Neuronal stem cell (in vitro differentiated cells): ENCODE measurements at places on chromosomes 5 and 9.

DNA sequence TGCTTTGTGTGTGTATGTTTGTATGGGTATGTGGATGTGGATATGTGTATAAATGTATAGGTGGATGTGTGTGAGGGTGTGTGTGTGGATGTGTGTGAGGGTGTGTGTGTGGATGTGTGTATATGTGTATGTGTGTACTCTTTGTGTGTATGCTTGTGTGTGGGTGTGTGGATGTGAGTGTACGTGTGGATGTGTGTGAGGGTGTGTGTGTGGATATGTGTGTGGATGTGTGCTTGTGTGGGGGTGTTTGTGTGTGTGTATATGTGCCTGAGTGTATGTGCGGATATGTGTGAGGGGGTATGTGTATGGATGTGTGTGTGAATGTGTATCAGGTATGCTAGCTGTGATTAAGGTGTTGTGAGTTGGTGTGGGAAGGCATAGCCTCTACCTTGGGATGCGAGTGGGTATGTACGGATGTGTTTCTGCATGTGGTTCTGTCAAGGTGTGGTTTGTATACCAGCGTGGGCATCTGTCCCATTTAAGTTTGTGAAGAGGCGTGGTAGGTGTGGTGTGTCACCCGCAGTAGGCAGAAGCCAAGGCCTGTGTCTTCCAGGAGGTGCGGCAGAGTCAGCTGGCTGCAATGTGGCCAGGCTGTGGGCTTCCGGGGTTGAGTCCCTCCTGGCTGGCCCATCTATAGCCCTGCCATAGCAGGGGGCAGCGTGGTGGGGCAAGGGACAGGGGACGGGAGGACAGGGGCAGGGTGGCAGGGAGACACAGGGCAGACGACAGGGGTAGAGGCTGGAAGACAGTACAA, 155.8 kb downstream of the DAB2IP start:
- DNase-seq = no peak

DNA sequence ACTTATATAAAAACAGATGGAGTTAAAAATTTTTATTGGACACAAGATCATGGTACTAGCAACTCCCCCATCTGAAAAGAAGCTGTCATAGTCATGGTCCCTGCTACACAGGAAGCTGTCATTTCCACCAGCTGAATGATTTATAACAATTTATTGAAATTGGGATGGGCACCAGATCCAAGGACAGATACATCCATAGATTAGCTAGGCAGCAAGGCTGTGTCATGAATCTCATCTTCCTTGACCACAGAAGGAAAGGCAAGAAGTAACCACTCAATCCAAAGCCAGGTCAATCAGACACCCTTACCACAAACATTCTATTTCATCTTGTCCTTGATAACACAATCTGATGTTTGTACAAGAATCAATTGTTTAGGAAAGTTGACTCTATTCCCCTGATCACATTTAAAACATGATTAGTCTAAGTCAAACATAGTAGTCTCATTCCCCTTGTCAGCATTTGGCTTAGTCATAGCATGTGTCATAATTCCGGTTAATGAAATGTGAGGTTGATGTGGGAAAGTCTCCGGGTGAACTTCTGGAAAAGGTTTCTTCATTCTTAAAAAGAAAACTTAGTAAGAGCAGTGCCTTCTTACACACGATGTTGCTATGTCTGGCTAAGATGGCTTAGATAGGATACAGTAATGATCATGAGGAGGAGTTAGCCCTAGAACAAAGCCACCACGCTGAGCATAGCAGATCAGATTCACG, 462.6 kb upstream of the PAPPA start:
- DNase-seq = no peak

DNA sequence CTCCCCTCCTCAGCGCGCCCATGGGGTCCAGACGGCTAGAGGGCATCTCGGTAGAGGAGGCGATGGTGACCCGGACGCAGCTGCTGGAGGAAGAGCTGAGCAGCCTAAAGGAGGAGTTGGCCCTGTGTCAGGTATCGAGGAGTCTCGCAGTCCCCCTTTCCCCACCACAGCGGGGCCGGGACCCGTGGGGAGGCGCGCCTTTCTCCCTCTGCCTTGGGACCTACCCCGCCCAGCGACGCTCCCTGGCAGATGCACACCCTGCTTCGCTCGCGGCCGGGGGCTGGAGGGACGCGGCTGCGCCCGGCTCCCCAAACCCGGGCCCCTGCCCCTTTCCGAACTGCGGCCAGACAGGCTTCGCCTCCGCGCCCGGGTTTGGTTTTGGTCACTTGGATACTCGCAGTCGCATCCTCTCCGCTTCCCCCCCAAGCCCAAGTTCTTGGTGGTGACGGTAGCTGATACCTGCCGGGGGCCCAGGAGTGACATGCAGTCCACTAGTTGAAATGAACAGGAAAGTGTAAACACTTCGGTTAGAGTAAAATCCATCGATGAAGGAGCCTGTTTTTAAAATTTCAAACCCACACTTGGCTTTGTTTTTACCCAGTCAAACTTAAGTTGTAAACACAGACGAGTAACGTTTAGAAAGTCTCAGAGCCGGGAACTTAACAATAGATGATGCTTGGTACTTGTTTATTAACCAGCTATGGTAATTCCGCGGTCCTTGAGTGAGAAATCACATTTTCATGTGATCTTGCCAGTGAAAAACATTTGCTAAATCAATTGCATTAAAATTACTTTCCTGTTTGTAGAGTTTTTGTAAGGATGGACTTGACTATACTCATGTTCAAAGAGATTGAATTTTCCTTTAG, 688 bp downstream of the CNTLN start:
- DNase-seq = peak; percentile 38

GRCh38 chr9:14402583-14402982, 88.6 kb upstream of the NFIB start:
- no peak for DNase-seq

DNA sequence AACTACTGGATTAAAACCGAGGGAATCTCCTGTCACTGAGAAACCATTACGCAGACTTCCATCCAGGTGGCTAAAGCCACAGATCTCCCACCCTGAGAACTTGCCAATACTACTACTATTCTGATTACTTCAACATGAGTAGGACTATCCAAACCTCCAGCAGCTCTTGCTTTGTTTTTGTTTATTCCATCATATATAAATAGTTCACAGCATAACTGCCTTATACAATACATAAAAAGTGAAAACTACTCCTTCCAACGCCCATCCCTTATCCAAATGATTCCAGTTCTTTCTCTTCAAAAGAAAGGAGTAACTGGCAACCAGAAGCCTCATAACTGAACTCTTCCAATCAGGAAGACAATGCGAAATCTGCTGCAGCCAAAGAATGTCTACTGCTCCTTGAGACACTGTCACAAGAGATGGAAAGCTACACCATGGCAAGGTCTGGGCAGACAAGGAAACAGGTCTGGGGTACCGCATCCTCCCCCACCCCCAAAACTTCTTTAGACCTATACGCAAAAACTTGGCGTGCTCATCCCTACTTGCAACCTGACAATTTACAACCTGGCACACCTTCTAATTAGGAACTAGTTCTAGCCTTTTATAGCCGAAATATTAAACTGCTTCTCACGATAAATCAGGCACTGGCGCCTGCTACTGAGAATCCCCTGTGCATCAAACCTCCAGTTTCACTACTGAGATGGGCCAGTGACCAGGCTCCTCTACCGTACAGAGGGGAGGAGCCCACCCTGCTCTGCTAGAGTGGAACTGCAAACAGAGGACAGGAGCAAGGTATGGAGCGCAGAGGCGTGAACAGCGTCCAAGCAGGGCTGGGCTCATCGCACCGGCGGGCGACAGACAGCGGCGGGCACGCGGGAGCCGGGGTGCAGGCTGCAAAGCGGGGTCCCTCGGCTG, 986 bp downstream of the PLPP1 start:
- peak; percentile 62 for DNase-seq

DNA sequence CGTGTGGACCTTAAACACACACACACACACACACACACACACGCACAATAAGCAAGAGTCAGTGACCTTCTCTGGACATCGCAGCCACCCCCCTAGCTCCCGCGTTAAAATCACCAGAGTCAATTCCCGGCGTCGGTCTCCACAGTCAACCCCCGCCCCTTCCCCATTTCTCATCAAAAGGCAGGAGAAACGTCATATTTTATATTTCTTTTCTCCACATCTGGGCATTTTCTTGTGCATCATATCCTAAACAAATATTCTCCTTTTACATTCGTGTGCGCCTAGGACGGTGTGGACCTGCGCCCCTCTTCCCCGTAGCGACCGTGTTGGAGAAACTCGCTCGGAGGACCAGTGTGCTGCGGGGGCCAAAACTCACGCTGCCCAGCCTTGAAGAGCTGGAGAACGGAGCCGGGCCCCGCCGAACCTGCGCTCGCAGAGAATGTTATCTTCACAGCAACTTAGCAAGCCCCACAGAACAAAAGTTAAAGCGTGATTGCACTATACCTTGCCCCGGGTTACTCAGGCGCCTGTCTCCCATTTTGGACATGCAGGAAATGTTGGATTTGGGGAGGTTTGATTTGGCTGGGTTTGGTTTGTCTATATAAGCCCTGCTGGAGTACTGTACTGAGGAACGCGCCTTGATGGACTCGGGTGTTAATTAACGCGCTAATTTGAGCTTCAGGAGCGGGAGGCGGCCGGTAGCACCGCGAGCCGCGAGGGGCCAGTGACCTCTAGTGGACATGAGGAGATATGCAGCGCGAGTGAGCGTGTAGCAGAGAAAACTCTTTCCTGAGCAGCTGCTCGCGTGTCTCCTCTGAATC, 192.4 kb downstream of the MEF2C start:
- no peak for DNase-seq

DNA sequence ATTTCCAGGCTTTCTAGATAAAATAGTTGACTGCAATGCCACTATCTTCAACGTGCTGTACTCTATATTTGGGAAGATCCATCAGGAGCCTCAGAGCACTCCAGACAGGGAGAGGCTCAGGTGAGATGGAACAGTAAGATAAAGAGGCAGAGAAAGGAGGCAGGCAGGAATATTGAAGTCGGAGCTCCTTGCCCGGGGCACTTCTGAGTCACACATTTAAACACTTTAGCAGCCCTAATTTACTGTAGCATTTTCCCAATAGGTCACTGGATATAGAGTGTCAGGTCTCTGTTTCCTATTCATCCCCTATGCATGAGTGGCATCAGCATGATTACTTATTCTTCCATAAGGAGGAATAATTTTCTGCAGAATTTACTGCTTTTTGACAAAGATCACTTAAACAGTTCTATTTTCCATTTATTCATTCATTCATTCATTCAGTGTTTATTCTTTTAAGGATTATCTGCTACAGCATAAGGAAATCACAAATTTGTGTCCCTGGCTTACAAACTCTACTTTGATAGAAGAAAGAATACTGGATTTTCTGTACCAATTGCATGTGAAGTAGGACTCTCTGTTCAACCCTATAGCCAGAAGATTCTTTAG, 170.7 kb downstream of the MAPKAP1 start:
- no peak for DNase-seq

DNA sequence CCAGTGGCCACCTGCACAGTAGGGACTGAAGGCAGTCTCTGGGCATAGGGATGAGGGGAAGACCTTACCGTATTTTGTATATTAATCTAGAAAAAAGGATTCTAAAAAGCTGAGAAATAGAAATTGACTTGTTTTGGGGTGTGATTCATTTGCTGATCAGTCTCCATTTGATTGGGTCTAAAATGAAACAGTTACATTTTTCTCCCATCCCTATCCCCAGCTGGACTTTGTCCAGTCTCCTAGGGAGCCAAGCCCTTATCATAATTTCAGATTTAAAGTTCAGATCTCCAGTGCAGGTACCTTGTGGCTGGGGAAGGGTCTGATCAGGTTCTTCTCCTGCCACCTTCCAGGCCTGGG, 240.8 kb downstream of the FANCC start:
- DNase-seq = no peak

- DNase-seq = no peak
These were observed 42.2 kb downstream of the SECISBP2 start for GRCh38 chr9:89360465-89360864.

DNA sequence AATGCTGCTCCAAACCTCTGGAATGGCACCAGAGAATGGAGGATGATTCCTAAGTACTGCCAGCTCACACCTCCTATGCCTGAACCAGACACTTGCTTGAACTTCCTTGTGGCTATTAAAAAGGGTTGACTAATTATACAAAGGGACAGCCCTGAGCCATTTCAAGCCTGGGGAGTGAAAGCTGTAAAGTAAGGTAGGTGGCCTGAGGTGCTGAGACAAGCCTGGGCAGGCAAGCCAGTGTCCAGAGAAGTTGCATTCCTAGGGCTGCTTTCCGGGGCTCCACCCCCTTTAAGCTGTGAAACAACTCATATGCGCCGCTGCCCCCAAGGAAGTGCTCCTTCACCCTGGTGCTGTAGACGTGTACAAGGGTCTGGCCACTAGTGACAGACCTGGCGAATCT, 79.9 kb upstream of the SLC1A3 start:
- DNase-seq = no peak

GRCh38 chr5:109063223-109063622, 315.5 kb downstream of the FER start:
- DNase-seq = no peak

- DNase-seq = no peak
These were observed 90.8 kb downstream of the C5orf15 start for GRCh38 chr5:133877351-133878235.

GRCh38 chr9:88926781-88927505, 64.3 kb upstream of the S1PR3 start:
- no peak for DNase-seq

- no peak for DNase-seq
These were observed 296.6 kb upstream of the PCSK5 start for GRCh38 chr9:75593920-75594319.

- no peak for DNase-seq
These were observed 166.0 kb downstream of the COL23A1 start for GRCh38 chr5:178423901-178424809.

DNA sequence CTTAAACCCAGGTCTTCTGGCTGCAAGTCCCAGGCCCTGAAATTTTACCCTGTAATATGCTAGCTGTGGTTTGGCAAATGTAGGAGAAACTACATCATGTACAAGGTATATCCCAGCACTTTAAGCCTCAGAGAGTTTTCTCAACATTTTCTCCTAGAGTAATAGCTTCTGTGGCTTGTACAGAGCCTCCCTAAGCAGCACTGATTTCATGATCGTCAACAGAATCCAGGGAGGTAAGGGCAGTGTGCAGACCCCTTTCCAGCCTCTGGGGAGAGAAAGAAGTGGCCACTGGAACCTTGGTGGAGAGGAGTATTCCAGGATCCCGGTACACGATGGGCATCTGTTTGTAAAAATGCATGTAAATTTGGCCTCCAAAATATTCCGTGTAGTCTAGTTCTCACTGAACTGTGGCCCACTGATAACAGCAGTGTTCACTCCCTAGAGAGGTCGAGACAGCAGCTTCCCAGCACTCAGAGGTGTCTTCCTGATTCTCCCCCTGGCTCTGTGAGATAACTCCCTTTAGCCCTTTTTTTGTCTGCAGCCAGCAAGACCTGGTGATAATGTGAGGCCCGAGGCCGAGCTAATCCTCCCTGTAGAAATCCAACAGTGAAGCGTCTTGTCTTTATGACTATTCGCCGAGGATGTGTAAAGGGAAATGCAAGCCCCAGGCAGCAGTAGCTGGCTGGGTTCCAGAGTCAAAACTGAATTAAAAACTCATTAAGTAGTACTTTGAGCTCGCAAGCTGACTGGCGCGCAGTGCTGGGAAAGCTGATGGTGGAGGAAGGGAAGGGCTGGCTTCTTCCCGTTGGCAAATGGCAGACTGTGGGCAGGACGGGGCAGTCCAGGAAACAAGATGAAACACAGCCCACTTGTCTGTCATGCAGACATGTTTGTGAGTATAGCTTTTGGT, 59.0 kb downstream of the MAP1B start:
- DNase-seq = no peak
